Activated CD4-positive, alpha-beta T cell treated with anti-CD3 and anti-CD28 coated beads, Interleukin-2, amount 50 U/mL, for 48 hours (primary cell): ENCODE measurements at places on chromosomes 4 and X.

DNA sequence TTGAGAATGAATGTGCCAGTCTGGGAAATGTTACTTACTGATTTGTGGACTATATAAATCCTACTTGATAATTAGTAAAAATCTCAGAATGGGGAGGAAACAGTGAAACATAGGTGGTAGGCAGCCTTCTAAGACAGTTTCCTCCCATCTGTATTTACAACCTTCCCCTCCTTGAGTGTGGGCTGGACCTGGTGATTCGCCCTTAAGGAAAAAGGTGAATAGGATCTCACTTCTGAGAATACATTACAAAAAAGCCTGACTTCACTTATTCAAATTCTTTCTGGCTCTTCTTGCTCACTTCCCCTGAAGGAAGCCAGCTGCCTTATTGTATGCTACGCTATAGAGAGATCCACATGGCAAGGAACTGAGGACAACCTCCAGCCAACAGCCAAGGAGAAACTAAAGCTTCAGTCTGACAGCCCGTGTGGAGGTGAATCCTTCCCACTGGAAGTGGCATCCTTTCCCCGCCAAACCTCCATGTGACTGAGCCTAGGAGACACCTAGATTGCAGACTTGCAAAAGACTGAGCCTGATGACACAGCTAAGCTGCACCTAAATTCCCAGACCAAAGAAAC, 585.0 kb downstream of the STPG2 start:
- no peak for DNase-seq

DNA sequence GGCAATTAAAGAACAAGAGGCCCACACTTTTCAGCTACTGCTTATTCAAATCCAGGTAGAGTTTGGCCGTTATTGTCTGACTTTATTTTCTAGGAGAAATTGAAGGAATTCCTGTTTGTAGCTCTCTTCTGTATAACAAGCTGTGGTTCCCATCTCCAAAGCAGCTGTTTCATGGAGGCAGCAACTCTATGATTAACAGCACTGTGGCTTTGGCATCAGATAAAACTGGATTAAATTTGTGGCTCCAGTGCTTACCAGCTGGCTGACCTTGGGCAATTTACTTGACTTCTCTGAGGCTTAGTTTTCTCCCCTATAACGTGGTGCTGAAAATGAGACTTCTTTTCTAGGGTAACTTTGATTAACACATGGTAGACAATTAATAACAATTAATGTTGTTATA, 28.1 kb downstream of the SLC30A9 start:
- no peak for DNase-seq

- no peak for DNase-seq
Measured at GRCh38 chr4:87481377-87481776, 47.8 kb downstream of the SPARCL1 start.

GRCh38 chrX:74924449-74925224, 615 bp downstream of the NEXMIF start:
- DNase-seq: peak; percentile 39

GRCh38 chr4:123667496-123667895, 270.9 kb downstream of the SPRY1 start:
- DNase-seq: no peak

GRCh38 chr4:71828470-71828869, 44.6 kb upstream of the GC start:
- no peak for DNase-seq

DNA sequence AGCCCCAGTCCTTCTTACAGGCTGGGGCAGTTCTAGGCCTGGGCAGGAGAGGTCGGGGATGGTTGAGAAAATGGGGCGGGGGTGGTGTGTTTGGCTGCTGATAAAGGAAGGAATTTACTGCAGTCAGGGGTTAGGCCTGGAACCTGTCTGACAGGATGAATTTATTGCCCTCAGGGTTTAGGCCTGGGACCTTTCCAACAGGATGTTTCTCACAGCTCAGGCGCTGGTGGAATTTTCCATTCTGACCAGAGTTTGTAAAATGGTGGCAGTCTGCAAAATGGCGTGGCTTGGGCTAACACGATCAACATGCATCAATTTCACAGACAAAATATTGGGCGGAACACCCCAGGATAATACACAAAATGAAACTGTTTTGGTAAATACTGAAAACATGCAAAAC, 83.5 kb upstream of the SPIN4 start:
- no peak for DNase-seq

DNA sequence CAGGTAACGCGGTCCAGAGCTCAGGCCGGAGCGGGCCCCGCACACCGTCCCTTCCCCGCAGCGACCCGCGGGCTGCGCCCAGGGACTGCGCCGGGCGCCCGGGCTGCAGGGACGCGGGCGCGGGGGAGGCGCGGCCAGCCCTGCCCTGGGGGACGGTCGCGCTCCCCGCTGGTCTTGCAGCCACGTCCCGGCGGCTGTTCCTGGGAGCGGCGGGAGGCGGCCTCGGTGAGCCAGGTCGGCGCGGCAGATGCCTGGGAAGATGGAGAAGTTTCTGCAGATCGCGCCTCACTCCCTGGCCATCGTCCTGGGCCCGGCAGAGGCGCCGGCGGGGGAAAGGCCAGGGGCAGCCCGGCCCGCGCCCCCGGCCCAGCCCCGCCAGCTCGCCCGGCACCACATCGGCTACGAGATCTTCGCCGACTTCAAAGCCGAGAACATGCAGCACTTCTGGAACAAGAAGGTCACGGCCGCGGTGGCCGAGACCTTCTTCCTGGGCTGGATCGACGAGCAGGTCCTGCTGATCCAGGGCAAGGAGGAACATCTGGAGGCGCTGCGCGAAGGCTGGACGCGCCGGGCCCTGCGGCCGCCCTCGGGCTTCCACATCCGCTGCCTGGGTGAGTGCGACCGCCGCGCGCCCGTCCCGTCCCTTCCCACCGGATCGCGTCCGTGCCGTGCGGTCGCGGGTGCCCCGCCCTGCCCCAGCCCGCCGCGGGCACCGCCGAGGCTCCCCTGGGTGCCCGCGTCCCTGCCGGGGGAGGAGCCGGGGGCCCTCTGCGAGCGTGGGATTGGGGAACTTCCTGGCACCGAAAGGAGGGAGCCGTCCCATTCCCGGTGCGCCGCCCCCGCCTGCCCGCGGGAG, 107.4 kb upstream of the STOX2 start:
- DNase-seq: peak; percentile 30

- DNase-seq: no peak
Measured at GRCh38 chr4:122665161-122665929, 44.5 kb upstream of the IL21 start.

- no peak for DNase-seq
Measured at GRCh38 chr4:24809815-24810405, 14.5 kb downstream of the SOD3 start.

DNA sequence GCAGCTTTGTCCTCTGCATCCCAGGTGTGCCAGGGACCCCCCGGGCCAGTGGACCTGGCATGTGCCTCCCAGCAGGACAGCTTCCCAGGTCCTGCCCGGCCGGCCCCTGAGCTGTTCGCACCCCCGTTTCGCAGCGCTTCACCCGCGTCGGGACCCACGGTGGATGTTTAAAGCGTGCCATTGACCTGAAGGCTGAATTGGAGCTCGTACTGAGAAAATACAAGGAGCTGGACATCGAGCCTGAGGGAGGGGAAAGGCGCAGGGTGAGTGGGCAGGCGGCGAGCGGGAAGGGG, 7.9 kb downstream of the UVSSA start:
- no peak for DNase-seq

GRCh38 chr4:102139132-102139573, 206.1 kb downstream of the SLC39A8 start:
- DNase-seq: no peak

DNA sequence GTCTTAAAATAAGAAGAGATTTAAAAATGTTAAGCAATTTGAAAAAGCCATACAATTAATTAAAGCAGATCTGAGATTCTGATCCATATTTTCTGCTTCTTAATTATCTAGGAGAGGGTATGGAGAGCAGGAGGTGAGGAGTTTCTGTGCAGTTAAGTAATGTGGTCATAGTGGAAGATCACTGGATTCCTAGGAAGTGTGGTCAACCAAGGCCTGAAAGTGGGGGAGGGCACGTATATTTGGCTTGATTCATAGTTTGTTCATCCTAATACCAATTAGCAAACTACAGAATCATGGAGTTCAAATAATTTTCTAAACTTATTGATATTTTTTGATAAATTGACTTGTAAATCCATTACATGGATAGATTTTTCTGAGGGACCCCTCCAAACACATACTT, 768.3 kb downstream of the RAPGEF2 start:
- no peak for DNase-seq

DNA sequence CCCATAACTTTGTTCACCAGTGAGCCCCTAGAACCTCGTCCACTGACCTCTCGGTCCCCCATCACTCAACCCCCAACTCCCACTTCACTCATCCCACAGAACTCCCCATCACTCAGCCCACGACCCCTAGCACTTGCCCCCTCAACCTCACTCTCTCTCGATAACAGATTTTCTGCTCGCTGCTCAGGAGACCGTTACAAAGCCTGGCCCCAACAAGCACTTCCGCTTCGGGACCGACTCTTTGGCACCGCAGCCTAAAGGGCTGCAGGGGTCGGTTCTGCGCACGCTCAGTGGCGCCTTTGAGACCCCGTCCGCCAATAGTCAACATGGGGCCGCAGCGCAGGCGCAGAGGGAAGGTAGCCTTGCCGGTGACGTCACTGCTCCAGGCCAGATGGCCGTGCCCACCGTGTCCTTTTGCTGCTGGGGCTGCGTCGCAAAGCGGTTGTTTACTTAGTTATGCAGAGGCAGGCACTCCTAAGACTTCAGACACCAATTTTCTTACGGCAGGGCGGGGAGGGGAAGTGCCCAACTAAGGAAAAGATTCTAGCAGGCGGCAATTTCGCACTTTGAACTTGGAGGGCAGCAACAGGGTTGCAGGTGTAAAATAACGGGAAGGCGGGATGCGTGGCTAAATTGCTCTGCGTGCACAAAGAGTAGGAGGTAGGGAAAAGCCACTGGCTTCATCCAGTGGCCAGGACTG, at the start of gene ZNF182:
Gene ZNF182 (minus strand): TSS at position 232 of the 700 bp plus-strand sequence. CDS start 1,380 bp downstream, outside the sequence.
- peak; percentile 89 for DNase-seq

GRCh38 chr4:99610605-99611175, 36.1 kb downstream of the MTTP start:
- no peak for DNase-seq

- no peak for DNase-seq
Measured at GRCh38 chrX:106927700-106928099, 7.5 kb downstream of the CLDN2 start.

- no peak for DNase-seq
Measured at GRCh38 chr4:4395849-4396627, 9.1 kb downstream of the NSG1 start.

DNA sequence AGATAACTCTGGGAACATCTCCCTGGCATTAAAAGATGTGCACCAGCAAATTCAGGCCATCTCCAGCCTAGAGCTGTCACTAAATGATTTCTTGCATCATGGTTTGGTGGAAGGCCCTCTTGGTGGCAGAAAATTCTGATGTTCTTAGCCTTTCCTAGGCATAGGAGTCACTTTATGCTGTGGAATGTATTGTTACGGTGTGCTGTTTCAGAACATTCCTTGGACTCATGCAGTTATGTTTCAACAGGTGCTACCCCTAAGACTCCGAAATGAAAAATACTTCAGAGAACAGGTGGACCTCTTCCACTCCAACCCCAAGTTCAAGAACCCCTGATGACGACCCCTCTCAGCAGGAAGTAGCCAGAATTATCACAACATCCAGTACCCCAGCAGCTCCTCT, 20.3 kb upstream of the PAPSS1 start:
- DNase-seq: no peak

DNA sequence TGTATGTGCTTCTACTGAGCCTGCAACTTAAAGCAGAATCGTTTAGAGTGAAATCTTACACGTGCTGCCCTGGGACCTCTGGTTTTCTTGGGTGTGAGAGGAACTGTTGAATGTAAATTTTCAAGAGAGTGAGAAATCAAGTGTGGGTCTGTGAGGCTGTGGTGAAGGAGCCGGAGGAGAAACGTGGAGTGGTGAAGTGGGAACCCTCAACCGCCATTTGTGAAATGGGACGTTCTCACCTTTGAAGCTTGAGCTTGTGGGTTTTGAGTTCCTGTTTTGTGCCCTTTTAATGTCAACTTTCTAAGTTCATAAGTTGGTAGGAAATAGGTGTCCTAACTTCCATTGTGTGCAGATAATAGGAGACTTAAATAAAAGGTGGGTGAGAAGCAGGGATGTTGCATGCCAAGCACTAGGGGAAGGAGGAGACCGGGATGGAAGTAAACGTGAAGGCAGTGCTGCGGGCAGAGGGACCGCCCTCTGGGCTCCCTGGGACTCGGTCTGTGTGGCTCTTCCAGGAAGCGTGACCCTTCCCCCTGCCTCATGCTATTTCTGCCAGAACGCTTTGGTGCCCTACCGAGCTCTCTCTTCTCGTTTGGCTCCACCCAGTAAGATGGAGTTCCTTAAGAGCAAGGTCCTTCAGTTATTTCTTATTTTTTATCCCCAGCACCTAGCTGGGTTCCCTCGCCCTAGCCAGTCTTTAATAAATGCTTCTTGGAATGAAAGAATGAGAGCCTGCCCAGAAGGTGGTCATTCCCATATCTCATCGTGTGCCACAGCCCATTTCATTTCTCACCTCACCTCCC, 56.0 kb downstream of the TMEM131L start:
- peak; percentile 62 for DNase-seq

DNA sequence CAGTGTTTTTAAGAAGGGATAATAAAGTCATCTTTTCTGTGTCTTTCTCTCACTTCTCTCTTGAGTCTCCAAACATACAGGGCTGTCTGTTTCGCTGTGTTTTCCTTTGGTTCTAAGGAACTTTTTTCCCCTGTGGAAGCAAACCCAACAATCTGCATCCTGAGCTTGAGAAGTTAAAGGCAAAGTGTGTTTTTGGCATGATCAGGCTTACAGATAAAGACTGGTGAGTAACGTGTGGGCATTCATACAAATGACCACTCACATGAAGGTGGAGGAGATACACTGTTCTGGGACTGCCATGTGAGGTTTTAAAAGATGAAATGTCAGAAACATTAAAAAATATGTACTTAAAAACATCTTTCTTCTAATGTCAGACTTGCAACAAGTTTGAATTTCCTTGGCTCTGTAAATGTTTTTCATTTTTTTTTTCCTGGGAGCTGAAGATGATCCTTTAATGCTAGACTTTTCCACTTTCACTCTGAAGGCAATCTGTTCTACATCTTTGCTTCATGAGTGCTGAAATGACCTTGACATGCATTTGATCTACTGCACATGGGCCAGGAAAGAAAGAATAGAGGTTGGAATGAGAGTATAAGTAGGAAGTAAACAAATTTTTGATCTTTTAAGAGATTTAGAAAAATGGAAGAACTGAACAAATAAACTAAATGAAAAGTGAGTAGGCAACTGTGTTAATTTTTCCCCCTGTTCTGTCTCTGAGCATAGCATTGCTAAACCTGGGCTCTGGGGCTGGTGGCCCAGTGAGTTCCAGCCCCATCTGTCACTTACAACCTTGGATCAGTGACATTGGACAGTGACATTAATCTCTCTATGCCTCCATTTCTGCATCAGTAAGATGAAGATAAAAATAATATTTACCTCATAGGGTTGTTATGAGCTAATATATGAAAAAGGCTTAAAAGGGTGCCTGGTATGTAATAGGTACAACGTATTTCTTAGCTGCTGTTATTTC, 151.1 kb upstream of the TBC1D9 start:
- no peak for DNase-seq

DNA sequence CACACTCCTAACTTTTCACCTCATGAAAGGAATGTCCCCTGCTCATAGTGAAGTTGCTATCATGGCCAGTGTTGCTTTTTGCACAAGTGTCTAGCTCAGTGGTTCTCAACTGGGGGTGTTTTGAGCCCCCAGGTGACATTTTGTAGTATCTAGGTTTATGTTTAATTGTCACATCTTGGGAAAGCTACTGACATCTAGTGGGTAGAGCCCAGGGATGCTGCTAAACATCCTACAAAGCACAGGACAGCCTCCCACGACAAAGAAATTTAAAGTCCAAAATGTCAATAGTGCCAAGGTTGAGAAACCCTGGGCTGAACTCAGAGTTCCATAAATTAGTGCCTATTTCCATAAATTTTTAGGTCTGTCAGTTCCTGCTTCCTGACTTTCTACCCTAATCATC, 70.7 kb upstream of the HCCS start:
- no peak for DNase-seq

GRCh38 chrX:146907391-146908240, 93.1 kb upstream of the CXorf51A start:
- DNase-seq: no peak
